ENCODE measurements at places on chromosomes 3 and 15. TPM values are rescaled to one million over a fixed set of nuclear protein-coding genes. Genes with fewer than 3 reads are reported as not detected.

- no peak for ATAC-seq
Measured at GRCh38 chr3:109195815-109196214, 59.3 kb downstream of the C3orf85 start.

GORASP1 gene
- total RNA-seq: 80.2 TPM

GRCh38 chr3:29475854-29476253, 195.0 kb downstream of the RBMS3 start:
- ATAC-seq: no peak

GABRB3 gene
- 3.0 TPM for total RNA-seq

DNA sequence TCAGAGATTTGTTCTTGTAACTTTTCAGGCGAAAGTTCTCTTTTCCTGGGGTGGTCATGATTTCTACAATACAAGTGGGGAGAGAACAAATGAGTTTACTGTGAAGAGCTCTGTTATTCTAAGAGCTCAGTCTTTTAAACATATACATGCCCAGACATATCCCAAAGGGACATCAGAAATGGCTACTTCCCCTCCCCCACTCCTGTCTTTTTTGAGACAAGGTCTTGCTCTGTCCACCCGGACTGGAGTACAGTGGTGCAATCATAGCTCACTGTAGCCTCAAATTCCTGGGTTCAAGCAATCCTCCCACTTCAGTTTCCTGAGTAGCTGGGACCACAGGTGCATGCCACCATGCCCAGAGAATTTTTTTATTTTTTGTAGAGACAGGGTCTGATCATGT, 18.2 kb downstream of the KPNA1 start:
- ATAC-seq: no peak

CPEB1 gene
- 3.2 TPM for total RNA-seq

KBTBD8 gene
- total RNA-seq: 2.6 TPM

SERINC4 gene
- not detected for total RNA-seq

AMIGO3 gene
- total RNA-seq: 0.27 TPM

DNA sequence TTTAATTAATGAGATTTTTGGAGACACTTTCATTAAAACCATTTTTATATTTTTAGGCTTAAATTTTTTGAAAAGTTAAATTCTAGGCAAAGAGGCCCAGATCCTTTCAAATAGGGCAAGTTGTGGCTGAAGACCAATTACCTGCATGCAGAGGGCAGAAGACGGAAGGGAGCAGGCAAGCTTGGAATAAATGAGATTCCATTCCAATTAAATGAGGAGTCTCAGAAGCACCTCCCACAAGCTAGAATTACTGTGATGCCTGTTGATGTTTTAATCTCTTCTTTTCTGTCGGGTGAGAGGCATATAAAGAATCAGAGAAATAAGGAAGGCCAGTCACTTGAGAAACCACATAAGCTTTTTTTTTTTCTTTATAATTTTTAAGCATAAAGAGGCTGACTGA, 46.8 kb downstream of the KBTBD8 start:
- ATAC-seq: no peak

- no peak for ATAC-seq
Measured at GRCh38 chr3:122299872-122300460, 25.1 kb upstream of the CSTA start.

DNA sequence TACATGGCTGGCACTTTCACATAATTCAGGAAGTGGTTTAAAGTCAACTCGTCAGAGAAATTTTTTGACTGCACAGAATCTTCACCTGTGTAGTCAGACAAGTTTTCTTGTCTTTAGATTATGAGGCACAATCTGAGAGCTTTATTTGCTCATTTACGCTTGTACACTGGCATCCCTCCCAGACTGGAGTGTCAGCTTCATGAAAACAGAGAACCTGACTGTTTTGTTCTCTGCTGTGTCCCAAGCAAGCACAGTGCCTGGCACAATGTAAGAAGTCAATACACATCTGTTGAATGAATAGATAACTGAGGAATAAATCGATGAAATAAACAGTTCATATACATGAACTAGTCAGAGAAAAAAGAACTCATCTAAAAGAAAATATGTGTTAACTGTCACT, 846.1 kb upstream of the CFAP20DC start:
- ATAC-seq: no peak

IDH2 gene
- total RNA-seq: 45.2 TPM

- no peak for ATAC-seq
Measured at GRCh38 chr3:119497820-119498185, 544 bp upstream of the TIMMDC1 start.

PLCB2 gene
- 13.5 TPM for total RNA-seq

- ATAC-seq: no peak
Measured at GRCh38 chr3:152184971-152185686, 83.6 kb upstream of the MBNL1 start.

DNA sequence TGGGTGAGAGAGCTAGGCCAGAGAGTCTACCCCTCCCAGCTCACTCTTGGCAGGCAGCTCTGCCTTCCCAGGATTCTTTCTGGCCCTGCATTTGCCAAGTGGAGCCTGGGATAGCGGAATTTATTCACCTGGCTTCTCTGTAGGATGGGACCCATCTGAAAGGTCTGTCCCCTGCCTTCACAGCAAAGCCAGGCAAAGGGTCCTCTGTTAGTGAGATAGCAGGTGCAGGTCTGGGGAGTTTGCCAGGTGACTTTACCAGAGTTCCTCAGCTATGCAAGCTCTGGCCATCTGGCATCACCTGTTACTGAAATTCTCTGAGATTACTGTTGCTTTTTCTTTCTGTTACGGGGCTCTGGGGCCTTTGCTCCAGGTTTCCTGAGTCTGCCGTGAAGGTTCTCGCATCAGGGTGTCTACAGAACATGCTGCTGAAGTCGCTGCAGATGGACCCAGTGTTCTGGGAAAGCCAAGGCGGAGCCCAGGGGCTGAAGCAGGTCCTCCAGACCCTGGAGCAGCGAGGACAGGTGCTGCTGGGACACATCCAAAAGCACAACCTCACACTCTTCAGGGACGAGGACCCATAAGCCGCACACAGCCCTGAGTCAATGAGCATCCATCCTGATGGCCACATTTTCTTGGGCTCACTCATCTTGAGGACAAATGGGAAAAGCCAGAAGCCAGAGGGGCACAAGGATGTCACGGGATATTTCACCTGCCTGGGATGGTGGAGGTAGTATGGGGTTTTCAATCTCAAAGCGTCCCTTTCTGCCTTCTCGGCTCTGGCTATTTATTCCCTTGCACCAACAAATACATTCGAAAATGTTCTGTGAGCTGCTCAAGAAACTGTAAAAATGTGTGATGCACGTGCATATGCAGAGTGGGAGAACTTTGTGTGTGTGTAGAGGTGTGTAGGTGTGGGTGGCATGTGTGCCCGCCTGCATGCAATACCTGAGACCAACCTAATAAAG, 49.8 kb downstream of the POMGNT2 start:
- ATAC-seq: no peak

- ATAC-seq: peak; percentile 73
Measured at GRCh38 chr3:139935016-139935865, at the start of gene CLSTN2. TSS of gene CLSTN2 (plus strand) at chr3:139935185.

DNA sequence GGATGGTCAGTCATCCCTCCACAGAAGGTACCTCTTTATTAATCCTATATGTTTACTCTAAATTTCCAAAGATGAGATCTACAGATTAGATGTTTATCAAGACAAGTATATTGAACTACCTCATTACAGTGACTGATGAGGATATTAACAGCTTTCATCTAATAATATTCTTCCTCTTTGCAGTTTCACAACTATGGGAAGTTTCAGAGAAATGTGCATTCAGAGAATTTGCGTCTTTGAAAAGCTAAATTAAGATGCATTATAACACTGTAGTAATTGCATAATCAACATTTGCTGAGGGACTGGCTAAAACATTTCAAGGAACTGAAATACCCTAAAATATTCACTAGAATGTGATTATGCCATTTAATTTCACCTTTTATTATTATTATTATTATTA, 46.7 kb downstream of the MCF2L2 start:
- ATAC-seq: no peak

DNA sequence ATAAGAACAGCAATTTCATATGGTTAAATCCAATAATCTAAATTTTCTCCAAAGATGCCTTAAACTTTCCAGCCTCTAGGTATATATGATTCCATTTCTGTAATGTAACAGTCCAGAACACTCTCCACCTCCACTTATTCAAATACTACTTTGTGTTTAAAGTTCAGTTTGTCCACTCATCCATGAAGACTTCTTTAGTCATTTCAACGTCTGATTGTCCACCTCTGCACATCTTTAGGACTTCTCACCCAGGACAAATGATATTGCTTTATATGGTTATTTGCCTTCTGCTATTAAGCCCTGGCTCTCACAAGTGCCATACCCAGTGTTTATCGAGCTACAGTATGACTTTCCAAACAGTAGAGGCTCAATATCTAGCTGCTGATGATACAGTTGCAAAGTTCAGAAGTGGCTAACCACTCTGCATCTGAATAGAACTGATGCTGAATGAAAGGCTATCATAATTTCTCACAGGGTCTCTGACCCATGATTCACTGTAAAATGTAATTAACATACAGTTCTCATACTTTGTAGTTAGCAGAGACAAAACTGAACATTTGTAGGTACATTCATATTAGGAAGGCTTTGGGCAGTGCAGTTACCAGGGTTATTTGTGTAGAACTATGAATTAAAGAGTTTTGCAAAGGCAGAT, 93.7 kb upstream of the MBNL1 start:
- no peak for ATAC-seq

DNA sequence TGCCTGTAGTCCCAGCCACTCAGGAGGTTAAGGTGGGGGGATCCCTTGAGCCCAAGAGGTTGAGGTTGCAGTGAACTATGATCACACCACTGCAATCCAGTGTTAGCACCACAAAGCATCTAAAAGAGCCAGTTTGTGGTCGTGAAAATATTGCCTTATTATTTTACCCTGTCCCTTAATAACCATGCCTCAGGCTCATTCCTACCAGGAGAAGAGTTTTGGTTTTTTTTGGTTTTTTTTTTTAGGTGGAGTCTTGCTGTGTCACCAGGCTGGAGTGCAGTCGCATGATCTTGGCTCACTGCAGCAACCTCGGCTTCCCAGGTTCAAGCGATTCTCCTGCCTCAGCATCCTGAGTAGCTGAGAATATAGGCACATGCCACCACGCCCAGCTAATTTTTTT, 17.9 kb upstream of the AVEN start:
- ATAC-seq: no peak

DNA sequence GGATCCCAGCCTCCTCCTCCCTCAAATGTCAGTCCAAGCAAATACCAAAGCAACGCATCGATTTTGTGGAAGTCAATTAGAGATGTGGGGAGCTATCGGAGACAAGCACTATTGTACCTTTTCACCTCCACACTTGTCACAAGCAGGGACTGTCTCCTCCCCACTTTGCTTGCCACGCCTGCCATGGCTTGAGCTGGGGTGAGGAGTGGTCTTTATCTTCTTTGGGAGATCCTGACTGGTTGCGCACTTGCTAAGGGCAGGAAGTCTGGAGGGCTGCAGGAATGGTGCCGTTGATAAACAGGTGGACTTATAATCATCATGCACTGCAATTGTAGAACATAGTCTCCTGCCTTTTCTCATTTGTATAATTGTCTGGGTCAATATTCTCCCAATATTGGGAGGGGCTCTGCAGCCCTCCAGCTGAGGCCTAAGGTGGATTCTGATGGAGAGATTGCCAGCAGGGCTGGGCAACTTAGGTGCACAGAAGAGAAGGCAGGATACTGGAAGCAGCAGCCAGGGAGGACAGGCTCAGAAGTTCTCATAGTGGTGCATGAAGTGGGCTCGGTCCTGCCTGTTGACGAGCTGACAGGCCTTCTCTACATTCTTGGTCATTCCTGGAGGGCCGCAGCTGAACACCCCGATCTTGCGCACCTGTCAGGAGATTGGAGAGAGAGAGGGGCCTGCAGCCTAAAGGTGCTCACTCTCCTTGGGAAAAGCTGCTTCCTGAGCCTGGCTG, 20.2 kb downstream of the DUOX2 start:
- ATAC-seq: no peak

WDR53 gene
- total RNA-seq: 8.1 TPM

PARL gene
- total RNA-seq: 55.1 TPM

GRCh38 chr3:11655196-11655928, 11.6 kb upstream of the VGLL4 start:
- no peak for ATAC-seq

GRCh38 chr3:186815435-186815834, 9.2 kb upstream of the RFC4 start:
- ATAC-seq: no peak

- ATAC-seq: no peak
Measured at GRCh38 chr3:194205675-194206133, 69.8 kb downstream of the HES1 start.

- ATAC-seq: no peak
Measured at GRCh38 chr3:150300852-150301517, 107.1 kb upstream of the TSC22D2 start.

DNA sequence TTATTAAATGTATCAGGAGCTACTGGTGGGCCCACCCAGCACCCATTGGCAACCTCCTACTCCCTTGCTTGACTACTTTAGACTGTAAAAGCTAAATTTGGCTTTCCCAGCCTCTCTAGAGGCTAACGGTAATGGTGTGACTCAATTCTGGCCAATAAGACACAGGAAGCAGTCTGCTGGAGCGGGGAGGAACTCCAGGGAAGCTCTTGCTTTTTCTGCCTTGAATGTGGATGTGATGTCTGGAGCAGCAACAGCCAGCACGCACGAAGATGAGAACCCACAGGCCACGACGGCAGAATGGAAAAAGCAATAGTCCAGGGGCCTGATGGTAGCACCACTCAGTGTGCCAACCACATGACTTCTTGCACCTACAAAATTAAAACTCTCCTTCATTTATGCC, 39.9 kb downstream of the RAB6B start:
- ATAC-seq: no peak

Measured in gastroesophageal sphincter (tissue), 4 donors.